Chondrocyte (in vitro differentiated cells): ENCODE measurements at places on chromosomes 12 and 14.

- DNase-seq, result peak; percentile 61
Observed at GRCh38 chr14:74244115-74244514, 4.9 kb downstream of the VSX2 start.

- DNase-seq, result no peak
Observed at GRCh38 chr12:124774462-124775167, 89.0 kb downstream of the SCARB1 start.

- DNase-seq, result no peak
Observed at GRCh38 chr12:49413010-49413409, 45.7 kb downstream of the SPATS2 start.

DNA sequence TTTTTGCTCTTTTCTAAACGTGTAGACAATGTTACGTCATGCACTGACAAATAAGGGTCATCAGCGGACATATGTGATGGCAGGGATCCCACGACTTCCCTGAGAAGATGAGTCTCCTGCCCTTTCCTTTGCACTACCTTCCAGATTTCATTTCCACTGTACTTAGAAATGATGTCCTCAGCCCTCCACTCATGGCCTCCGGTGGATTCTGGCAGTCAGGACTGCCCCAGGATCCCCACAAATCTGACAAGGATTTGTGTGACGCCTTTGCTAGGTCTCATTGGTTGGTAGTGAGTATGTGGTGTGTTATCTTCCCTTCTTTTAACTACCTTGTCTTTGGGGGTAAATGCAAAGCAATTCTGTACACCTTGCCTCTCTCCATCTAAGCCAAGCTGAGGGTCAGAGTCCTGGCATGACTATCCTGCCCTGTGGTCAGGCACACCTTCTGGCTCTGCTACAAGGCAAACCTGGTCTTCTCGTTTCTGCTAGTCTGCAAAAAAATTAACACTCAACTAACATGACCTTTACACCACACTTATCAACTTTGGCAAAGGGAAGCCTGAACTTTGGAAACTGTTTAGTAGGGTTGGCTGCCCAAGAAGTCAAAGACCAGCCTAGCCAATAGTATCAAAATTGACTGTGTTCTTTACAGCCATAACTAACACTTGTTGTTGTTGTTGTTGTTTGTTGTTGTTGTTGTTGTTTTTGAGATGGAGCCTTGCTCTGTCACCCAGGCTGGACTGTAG lies 17.3 kb upstream of the DHRS4 start:
- DNase-seq, result no peak

- no peak for DNase-seq
Observed at GRCh38 chr14:68534276-68534675, 258.6 kb downstream of the ZFP36L1 start.

DNA sequence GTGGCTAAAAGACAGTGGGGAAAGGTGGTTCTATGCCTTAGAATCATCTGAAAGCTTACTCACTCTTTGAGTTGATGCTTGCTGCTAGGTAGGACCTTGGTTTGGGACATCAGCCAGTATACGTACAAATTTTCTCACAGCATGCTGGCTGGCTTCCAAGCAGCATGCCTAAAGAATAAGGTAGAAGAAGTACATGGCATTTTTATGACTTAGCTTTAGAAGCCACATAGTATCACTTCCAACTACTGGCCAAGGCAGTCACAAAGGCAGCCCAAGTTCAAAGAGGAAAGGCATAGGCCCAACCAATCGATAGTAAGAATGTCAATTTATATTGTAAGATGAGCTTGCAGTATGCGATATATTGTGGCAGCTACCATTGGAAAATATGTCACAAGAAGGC lies 284.2 kb upstream of the CAND1 start:
- DNase-seq, result no peak

DNA sequence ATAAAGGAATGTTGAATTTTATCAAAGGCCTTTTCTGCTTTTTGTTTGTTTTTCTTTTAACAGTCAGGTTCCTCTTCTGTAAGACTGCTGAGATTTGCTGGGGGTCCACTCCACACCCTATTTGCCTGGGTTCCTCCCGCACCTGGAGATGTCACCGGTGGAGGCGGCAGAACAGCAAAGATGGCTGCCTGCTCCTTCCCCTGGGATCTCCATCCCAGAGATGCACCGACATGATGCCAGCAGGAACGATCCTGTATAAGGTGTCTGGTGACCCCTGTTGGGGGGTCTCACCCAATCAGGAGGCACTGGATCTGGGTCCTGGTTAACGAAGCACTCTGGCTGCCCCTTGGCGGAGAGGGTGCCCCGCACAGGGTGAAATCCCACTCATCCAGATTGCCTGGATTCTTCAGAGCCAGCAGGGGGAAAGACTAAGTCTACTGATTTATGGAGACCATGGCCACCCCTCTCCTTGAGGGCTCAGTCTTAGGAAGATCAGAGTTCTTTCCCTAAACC lies 244.0 kb upstream of the MDGA2 start:
- DNase-seq, result no peak
